Activated CD4-positive, alpha-beta T cell treated with anti-CD3 and anti-CD28 coated beads, Interleukin-2, Interleukin-6, amounts not matched to agents 100 ng/mL and 50 ng/mL, durations not matched to agents 16 hours and 8 hours (primary cell): ENCODE measurements at places on chromosomes 7 and 10.

DNA sequence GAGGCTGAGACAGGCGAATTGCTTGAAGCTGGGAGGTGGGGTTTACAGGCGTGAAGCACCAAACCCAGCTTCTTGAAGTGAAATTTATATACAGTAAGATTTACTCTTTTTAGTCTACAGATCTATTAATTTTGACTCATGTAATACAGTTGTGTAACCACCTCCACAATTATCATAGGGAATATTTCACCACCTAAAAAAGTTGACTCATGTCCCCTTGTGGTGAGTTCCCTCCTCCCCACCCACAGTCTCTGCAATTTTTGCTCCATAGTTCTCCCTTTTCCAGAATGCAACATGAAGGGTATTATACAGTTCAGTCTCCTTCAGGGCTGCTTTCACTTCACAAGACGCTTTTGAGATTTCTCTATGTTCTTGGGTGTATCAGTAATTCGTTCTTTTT lies 156.8 kb downstream of the FAM107B start:
- DNase-seq, result no peak

DNA sequence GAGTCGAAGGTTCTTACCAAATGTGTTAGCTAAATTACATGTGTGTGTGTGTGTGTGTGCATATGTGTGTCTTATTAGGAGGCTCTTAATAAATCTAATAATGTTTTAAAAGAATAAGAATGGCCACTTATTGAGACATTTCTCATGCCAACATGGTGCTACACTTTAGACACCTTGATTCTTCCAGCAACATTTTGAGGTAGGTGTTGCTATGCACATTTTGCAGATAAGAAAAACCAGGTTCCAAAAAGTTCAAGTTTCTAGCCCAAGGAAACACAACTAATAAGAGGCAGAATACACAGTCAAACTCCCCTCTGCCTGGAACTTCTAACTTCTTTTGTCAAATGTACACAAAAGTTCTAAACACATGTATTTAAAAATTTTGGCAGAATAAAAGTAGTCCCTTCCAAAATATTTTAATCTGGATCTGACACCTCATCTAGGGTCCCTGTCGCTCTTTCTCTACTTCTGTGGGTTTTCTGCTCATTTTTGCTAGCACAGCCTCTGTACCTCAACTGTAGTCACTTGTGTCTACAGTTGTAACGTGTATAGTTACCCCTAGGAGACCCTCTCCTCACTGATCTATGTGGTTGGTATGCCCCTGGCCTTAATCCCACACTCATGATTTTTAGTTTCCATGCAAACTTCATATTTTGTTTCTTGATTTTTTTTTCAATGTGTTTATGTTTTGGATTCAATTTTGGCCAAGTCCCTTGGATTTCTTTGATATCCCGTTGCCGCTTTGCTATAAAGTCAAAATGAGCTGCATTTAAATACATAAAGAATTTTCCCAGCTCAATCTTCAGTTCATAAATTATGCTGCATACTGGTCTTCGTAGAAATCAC lies 4.3 kb downstream of the ANKRD1 start:
- DNase-seq, result no peak

DNA sequence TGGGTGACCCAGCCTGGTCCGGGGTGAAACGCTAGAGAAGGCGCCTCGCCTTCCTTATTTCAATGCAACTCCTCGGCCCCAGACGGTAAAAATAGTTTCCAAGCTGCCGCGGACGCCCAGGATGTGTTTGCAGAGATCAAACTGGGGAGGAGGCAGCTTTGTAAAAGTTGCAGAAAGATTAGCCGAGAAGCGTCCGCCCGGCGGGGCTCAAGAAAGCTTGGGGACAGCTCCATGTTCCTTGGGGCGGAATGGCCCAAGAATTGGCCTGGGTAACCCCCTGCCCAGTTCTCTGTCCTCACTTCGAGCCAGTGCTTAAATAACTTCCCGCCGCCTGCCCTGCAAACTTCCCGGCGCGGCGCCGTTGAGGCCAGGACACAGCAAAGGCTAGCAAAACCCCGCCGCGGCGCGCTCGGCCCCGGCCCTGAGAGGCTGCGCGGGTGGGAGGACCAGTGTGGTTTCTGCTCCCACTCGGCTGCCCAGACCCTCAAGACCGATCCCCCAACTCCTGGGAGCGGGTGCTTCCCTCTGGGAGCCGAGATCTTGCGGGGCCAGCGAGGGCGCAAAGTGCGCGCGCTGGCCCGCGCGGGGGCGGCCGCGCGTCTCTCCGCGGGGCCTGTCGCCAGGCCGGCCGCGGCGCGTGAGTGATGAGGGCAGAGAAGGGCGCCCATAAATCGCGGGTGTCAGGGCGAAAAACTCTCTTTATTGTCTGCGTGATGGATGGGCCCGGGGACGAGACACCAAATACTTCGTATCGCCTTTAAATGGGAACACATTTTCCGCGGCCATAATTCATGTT lies 6.3 kb upstream of the ZNF503 start:
- DNase-seq, result no peak

- DNase-seq, result peak; percentile 36
These were observed 98.9 kb downstream of the DYNC1I1 start for GRCh38 chr7:95871075-95871848.

DNA sequence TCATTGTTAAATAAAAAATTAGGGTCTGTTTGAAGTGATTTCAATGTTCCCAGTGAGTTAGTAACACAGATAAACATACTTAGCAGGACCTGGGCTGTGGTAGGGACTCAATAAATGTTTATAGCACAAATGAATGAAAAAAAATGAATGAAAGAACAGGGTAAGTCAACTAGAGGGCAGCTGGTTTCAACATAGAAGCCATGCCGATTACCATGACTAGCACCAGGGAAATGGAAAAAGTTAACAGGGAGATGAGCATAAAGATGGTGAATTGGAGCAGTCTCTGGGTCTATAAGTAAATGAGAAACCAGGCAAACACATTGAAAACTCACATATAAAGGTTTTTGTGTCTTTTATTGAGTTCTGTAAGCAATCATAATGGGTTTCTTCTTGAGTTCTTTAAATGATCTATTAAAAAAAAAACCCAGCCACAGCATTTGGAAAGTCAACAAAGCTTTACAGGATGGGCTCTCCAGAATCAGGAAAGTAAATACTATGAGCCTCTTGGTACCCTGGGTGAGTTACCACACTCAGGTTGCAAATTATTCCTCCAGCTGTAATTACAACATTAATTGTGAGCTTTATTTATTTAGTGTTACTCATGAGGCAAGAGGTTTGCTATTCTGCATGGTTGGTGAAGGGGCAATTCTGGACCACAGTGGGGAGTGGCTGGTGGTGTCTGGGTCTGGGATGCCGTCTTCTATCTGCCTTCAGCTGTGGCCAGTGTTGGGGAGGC lies 46.1 kb upstream of the MTPN start:
- no peak for DNase-seq

GRCh38 chr10:114233482-114233881 lies 5.6 kb upstream of the VWA2 start:
- no peak for DNase-seq

DNA sequence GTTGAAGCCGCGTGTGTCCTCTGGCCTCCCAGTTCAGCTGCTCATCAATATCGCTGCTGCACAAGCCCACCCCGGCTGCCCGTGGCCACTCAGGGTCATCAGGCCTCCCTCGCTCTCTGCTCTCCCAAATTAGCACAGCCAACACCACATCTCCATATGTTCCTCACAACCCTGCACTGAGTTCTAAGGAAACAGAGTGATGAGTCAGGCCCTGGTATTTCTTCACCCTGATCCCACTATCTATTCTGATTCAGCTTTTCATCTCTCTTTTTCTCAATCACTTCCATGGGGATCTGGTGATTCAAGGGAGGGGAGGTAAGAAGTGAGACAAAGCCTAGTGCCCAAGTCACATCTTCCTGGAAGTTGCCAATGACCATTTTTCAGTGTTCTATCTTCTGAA lies 23.8 kb downstream of the CYTH3 start:
- DNase-seq, result no peak

DNA sequence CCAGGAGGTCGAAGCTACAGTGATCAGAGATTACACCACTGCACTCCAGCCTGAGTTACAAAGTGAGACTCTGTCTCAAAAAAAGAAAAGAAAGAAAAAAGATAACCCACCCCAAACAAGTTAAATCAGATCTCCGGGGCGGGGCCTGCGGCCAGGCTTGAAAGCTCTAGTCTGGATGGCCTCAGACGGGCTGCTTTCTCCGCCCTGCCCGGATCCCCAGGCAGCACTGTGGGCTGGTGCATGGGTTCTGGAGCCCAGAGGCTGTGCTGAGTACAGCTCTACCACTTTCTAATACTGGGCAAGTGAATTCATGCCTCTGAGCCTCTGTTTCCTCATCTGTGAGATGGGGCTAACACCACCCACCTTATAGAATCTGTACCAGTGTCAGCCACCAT lies 83.7 kb downstream of the ZMIZ1 start:
- no peak for DNase-seq
